ENCODE measurements at places on chromosomes 5 and 9. TPM values are rescaled to one million over a fixed set of nuclear protein-coding genes. Genes with fewer than 3 reads are reported as not detected.

LCN12 gene
- total RNA-seq: 1.9 TPM

TNFAIP8 gene
- 105 TPM for total RNA-seq

SPATA31C1 gene
- total RNA-seq: not detected

ZFP2 gene
- 1.8 TPM for total RNA-seq

COL5A1 gene
- not detected for total RNA-seq

NRG2 gene
- 0.22 TPM for total RNA-seq

SHOC1 gene
- not detected for total RNA-seq

FLT4 gene
- total RNA-seq: not detected

ZNF300 gene
- total RNA-seq: 8.1 TPM

ARID3C gene
- not detected for total RNA-seq

UBAC1 gene
- 32.4 TPM for total RNA-seq

TMEM252 gene
- not detected for total RNA-seq

TIMD4 gene
- total RNA-seq: not detected

DNA sequence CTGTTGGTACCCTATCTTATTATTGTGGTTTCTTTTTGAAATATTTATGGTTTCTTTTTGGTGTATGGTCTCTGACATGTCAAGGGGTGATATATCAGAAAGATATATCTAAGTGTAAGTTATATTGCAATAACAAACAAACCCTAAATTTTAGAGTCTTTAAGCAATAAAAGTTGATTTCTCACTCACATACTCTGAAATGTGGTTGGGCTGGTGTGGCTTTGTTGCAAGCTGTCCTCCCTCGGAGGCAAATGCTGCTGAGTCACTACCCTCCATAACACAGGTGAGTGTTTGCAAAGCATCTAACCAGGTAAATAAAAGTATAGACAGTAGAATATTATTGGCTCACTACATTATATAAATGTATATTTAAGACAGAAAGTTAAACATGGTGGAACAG, 253.2 kb downstream of the CDH18 start:
- no peak for DNase-seq

- no peak for DNase-seq
Observed at GRCh38 chr5:150120617-150121447, 34.5 kb upstream of the CSF1R start.

DNA sequence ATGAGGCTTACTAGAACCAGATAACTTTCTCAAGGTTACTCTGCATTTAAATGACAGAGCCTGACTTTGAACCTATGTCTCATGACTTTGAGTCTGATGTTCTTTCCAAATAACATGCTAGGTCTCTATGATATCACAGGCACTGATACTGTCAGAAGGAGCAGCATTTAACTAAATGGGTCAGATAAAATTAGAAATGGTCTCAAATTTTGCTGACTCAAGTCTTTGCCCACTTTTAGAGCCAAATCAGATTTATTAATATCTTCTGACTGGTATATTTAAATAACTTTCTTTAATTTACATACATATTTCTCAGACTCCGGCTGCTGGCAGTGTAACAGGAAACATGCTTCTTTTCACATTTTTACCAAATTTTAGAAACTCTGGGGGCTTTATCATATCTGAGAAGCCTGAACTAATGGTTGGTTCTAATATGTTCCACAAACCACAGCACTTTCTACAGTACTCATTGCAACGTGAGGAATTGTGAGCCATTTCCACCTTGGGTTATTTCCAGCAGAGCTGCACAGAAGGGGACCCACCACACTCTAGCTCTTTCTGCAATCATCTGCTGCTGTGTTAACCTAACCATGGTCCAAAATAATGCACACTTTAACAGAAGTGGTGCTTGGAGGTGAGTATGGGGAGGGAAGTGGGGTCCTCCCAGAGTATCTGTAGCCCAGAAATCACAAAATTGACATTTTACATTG, 79.2 kb downstream of the KCTD16 start:
- DNase-seq: no peak

- no peak for DNase-seq
Observed at GRCh38 chr9:98583417-98583816, 125.3 kb downstream of the GABBR2 start.

GRCh38 chr5:66958980-66959641, 237.5 kb downstream of the CD180 start:
- no peak for DNase-seq

- DNase-seq: no peak
Observed at GRCh38 chr5:24391816-24392215, 253.0 kb downstream of the CDH10 start.

GRCh38 chr9:127883959-127884358, 6.5 kb upstream of the AK1 start:
- DNase-seq: peak; percentile 8

- DNase-seq: no peak
Observed at GRCh38 chr9:97293207-97293721, 14.2 kb upstream of the CCDC180 start.

DNA sequence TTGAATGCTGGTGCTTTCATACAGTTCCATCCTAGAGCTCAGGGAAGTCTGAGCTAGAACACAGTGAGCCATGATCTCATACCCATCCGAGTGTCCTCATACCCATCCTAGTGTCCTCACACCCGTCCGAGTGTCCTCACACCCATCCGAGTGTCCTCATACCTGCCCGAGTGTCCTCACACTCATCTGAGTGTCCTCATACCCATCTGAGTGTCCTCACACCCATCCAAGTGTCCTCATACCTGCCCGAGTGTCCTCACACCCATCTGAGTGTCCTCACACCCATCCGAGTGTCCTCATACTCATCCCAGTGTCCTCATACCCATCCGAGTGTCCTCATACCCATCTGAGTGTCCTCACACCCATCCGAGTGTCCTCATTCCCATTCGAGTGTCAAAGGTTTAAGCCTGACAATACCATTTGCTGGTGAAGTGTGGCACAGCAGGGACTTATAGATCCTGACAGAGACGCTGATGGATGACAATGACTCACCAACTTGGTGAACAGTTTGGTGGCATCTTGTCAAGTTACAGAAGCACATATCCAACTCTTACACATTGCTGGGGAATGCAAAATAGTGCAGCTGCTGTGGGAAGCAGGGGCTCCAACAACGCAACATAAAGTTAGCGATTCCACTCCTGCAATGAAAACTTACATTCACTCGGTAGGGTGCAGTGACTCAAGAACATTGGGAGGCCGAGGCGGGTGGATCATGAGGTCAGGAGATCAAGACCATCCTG, 77.0 kb upstream of the COL5A1 start:
- DNase-seq: no peak

DNA sequence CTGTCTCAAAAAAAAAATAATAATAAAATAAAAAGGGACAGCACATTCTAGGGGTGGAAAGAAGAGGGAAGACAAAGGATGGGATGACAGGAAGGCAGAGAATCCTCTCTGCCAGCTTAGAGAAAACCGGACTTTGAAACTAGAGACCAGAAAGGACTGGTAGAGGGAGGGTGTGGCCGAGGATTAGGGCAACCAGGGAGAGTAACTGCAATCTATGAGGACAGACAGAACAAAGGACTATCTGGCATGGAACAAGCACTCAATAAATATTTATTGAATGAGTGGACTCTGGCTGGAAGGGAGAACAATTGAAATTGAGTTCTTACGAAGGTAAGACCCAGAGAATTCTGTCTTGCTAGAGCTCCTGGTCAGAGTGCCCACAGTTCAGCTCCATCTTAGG, 2.4 kb downstream of the GBA2 start:
- DNase-seq: no peak

DNA sequence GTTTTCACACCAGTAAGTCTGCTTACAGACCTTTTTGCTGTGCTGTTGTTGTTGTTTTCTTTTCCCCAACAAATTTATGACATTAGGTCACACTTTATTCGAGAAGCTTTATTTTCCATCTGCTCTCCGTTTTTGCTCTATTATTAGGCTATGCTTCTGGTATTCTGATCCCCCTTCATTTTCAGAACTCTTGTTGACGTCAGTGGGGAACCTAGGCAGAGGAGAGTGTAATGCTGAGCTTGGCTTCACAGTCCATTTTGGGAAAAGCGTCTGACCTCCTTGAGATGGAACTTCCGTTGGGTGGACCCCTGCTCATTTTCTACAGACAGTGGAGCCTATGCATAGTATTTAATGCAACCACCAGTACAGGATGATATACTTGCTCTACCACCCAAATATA, 387.9 kb upstream of the MEF2C start:
- no peak for DNase-seq

DNA sequence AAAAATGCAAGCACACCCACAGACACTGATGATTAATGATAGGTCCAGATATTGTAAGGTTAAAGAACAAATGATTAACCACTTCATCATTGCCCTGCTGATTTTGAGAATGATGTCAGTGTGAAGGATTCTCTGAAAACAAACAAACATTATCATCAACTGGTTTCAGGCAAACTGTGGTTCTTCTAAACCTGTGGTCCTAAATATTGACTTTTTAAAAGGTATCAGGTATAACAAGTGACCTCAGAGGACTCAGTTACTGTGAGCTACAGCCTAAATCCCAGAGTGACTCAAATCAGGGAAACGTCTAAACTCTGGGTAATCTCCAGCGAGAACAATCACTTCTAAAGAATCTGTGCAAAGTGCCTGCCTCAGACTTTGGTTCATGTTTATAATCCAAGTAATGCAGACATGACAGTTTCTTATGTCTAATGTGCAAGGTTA, 172.3 kb upstream of the CDH6 start:
- no peak for DNase-seq

- DNase-seq: peak; percentile 82
Observed at GRCh38 chr5:10562201-10563109, 1.4 kb upstream of the ANKRD33B start.

- no peak for DNase-seq
Observed at GRCh38 chr5:167766957-167767356, 524.5 kb upstream of the WWC1 start.

- DNase-seq: no peak
Observed at GRCh38 chr5:133385346-133385745, 227.0 kb downstream of the FSTL4 start.

DNA sequence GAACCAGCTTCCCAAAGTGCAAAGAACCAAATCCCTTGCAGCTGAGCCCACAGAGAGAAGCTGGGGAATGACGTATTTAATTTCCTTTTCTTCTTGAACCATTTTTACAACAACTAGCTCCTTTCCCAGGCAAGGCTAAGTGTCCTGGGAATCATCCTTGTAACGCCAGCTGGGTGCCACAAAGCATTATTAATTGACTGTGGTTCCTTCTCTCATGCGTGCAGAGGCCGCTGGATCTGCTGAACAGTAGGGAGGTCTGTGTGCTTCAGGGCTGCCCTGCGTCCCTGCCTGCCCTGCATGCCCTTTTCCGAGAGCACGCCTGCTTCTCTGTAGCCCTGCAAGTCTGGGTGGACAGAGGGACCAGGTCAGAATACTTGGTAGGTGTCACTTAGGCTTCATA, 124.1 kb upstream of the OTULINL start:
- DNase-seq: no peak

GRCh38 chr9:77589046-77589795, 58.9 kb downstream of the GNA14 start:
- no peak for DNase-seq

- no peak for DNase-seq
Observed at GRCh38 chr9:137070906-137071275, 534 bp upstream of the SAPCD2 start.

DNA sequence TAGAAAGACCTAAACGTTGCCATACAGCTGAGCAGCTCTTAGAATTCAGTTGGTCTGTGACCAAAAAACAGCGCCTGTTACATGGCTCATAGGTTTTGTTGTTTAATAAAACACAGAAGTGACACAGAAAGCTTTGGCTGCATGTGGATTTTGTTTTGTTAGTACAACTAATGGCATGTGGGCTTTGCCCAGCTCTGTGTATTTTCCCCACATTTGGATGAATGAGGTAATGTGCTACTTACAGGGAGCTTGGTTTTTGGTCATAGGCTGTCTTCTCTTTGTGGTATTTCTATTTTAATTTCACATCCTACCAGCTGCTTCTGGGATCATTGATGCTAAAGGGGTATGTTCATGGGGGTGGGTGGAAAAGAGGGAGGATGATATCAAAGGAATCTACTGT, 37.0 kb upstream of the POU4F3 start:
- DNase-seq: no peak

GRCh38 chr5:119263639-119264038, 92.2 kb upstream of the TNFAIP8 start:
- no peak for DNase-seq

DNA sequence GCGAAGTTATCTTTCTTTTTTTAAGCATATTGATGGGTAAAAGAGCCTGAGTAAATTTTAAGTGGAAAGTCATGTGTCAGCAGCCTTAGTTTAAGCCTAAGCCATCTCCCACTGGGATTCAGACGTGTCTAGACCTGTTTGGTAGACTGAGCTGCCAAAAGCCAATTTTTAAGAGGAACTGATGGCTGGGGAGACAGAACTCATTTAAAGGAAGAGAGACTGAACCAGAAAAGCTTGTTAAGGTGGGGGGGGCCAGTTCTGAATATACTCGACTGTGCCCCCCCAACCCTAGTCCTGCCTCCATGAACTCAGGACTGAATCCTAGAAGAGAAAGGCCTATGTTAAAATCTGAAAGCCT, 58.3 kb upstream of the PLPP1 start:
- DNase-seq: no peak

GRCh38 chr5:6365977-6366590, 12.3 kb downstream of the MED10 start:
- no peak for DNase-seq

- no peak for DNase-seq
Observed at GRCh38 chr9:34907044-34907443, 51.0 kb upstream of the PHF24 start.

DNA sequence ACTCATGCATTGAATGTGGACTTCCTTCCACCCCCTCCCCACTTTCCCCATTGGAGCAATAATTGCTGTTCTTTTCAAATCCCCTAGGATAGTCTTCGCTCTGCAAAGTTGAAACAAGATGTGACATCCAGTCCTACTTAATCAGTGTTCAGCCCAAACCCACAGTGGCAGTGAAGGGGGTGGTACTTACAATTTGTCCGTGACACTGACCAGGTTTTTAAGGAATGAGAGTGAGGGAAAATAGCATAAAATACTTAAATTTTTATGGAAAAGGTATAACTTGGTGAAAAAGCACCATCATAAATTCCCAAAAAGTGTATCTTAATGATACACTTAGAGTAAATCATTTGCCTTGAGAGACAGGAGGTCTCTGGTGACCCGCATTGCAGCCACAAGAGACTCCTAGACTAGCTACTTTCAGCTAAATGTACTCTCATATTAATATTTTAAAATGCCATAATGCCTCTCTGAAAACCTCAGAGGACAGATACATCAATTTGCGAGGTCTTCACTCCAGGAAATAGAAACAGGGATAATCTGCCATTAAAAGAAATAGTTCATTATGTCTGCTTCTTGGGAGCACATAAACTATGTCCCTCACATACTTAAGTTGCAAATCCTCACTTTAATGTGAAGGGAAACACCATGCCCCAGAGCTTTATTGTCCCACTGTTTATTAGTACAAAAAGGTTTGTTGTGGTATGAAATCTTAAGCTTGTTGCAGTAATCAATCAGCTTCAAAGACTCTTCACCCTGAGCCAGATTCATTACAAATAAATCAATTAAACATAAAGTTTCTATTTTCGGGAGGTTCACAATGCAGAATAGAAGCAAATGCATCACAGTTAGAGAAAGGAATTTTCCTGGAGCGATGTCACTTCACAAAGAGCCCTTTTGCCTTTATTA, 343.6 kb upstream of the ISL1 start:
- DNase-seq: no peak

Data from B cell (primary cell).